Naive B cell (primary cell): ENCODE measurements at places on chromosomes 13 and 19.
A peak's percentile ranks its signal among the peaks of the same experiment; 100 is the strongest.

DNA sequence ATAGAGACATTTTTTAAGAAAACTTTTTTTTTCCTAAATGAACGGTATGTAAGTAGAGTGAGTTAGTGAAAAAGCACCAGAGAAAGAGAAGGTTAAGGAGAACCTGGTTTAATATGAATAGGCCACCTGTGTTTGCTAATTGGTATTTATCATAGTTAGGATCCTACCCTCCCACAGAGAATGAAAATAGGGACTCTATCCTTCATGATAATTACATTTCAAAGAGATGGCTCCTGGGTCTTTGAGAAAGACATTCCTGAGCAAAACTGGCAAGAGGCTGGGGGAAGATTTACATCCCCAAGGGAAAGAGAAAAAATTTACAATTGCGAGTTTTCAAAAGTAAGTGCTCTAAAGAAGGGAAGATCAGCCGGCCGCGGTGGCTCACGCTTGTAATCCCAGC lies 1284.5 kb downstream of the SLITRK1 start:
- DNase-seq: no peak

DNA sequence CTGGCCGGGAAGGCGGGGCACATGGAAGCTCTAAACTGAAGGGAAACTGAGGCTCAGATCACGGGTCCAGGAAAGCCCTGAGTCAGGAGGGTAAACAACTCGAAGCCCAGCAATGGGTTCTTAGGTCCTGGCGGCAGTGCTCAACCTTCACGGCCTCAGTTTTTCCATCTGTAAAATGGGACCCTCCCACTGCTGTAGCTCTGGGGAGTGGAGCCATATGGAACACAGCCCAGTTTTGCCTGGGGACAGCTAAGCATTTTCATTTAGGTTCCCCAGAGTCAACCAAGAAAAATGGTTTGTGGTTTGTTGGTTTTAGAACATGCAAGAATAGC lies 30.4 kb downstream of the CEBPG start:
- no peak for DNase-seq

- DNase-seq: no peak
Measured at GRCh38 chr13:55067946-55068345, 2039.3 kb downstream of the OLFM4 start.

DNA sequence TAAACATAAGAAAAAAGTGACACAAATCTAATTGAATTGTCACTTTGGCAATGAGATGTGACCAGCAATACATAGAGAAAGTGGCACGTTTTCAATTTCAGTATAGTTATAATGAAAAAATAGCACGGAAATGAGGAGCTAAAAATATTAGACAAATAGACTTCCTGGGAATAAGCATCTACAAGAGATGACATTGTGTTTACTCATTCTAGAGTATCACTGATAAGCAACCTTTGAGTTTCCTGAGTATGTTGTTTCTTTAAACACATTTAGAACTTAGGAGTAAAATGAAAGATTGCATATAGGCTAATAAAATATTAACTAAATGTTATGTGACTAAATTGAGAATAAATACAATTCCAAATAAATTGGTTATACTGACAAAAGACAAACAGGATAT lies 207.1 kb upstream of the SLITRK6 start:
- no peak for DNase-seq

- no peak for DNase-seq
Measured at GRCh38 chr13:113562844-113563243, 21.7 kb upstream of the TFDP1 start.

DNA sequence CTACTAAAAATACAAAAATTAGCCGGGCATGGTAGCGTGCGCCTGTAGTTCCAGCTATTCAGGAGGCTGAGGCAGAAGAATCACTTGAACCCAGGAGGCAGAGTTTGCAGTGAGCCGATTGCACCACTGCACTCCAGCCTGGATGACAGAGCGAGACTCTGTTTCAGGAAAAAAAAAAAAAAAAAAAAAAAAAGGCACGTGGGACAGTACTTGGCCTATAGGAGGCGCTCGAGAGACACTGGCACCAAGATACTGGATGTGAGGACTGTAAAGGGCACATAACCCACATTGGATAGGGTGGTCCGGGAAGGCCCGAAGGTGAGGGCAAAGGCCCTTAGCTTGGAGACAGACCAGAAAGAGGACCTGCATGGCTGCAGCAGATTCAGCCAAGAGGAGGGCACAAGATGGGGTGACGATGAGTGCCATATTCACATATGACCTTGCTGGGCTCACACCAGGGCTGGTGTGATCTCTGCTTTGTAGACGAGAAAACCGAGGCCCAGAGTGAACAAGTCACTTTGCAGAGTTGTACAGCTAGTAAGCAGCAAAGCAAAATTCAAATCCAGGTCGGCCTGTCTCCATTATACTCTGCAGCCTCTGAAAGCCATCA lies 89.4 kb downstream of the DPF1 start:
- DNase-seq: peak; percentile 15
